ENCODE measurements at places on chromosomes 2 and 18. TPM values are rescaled to one million over a fixed set of nuclear protein-coding genes. Genes with fewer than 3 reads are reported as not detected.

The SERPINB11 gene
- not detected for polyA plus RNA-seq

The PRKCE gene
- polyA plus RNA-seq: 3.0 TPM

The HJURP gene
- 3.0 TPM for polyA plus RNA-seq

The ADGRF3 gene
- 0.60 TPM for polyA plus RNA-seq

GRCh38 chr2:197675711-197676188, 363 bp upstream of the RFTN2 start:
- H3K27ac ChIP-seq: peak overlapping the region; percentile 49
- no peak for DNase-seq
- peak overlapping the region; percentile 40 for H3K4me3 ChIP-seq
- H3K4me1 ChIP-seq: no peaks in the 10 kb centered on the region

GRCh38 chr2:31581124-31581795, 522 bp upstream of the SRD5A2 start:
- no peak overlapping the region for H3K27ac ChIP-seq
- no peak for DNase-seq
- H3K4me3 ChIP-seq: no peak overlapping the region

DNA sequence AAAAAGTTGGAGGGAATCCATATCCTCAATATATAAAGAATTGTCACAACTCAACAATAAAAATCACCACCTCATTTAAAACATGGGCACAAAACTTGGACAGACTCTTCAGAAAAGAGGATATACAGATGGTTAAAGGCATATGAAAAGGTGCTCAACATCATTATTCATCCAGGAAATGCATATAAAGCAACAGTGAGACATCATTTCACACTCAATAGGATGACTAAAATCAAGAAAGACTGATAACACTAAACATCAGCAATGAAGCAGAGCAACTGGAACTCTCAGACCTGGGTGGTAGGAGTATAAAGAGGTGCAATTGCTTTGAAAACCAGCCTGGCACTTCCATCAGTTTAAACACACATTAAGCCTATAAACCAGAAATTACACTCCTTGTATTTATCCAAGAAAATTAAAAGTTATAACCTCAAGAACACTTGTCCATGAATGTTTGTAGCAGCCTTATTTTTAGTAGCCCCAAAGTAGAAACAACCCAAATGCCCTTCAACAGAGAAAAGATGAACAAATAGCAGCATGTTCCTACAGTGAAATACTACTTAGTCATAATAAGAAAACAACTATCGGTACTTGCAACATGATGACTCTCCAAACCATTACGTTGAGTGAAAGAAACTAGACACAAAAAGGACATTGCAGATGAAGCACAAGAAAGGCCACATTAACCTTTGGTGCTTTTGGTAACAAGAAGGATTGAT, 79.1 kb upstream of the TANC1 start:
- no peaks in the 10 kb centered on the region for H3K36me3 ChIP-seq
- H3K27ac ChIP-seq: no peak overlapping the region
- H3K27me3 ChIP-seq: no peaks in the 10 kb centered on the region
- H3K4me3 ChIP-seq: no peak overlapping the region

DNA sequence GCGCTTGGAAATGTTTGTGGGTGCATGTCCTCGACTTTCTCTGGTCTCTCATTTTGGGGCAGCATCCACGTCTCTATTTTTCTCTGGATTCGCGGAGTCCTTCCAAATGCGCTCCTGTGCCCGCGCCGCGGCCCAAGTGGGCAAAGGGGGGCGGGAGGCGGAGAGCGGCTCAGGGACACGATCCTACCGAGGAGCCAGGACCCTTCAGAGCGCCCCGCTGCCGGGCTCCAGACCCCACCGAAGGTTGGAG, 990 bp downstream of the EPAS1 start:
- peaks cover 8% of the 10 kb centered on the region for H3K4me1 ChIP-seq
- no peaks in the 10 kb centered on the region for H3K27me3 ChIP-seq
- peak overlapping the region; percentile 62 for H3K4me3 ChIP-seq
- peak overlapping the region; percentile 88 for H3K27ac ChIP-seq
- H3K36me3 ChIP-seq: no peaks in the 10 kb centered on the region

- no peak for DNase-seq
- no peak overlapping the region for H3K4me3 ChIP-seq
- H3K36me3 ChIP-seq: no peaks in the 10 kb centered on the region
These were observed 97.2 kb upstream of the GPC1 start for GRCh38 chr2:240338274-240338673.

DNA sequence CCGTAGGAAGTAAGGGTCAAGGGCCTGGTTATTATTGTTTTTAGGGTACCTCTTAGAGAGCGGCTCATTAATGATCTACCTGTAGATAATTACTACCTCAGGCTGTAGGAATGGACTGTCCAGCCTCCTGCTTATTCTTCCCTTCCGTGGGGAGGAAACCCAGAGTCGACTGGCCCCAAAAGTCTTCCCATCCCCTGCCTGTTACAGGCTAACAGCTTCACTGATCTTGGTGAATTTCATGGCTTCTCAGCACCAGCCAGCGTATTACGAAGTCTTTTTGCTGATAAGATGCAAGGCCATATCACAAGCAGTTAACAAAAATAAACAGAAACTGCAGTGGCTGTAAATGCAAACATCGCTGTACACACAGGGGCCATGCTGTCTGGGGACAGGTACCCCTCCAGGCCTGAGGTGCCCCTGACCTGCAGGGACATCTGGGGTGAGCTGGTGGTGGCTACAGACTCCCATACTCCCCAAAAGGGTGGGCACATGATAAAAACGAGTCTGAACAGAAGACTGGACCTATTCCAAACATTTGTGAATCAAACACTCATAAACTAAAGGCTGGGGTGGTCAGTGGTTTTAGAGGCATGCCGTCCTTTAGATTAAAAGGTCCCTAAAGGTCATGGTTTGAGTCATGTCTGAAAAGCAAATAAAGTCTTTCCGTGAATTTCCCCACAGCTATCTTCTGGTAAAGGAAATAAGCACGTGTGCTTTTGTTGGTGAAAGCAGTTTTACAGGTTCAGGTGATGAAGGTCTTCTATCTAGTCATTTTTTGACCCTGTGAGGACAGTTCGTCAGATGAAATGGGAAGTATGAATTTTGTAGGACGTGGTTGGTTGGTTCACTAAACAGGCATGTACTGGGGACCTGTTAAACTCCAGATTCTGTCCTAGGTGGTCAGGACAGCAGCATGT, 36.7 kb downstream of the TTC39C start:
- peaks cover 5% of the 10 kb centered on the region for H3K4me1 ChIP-seq
- H3K4me3 ChIP-seq: no peak overlapping the region
- H3K27ac ChIP-seq: no peak overlapping the region

DNA sequence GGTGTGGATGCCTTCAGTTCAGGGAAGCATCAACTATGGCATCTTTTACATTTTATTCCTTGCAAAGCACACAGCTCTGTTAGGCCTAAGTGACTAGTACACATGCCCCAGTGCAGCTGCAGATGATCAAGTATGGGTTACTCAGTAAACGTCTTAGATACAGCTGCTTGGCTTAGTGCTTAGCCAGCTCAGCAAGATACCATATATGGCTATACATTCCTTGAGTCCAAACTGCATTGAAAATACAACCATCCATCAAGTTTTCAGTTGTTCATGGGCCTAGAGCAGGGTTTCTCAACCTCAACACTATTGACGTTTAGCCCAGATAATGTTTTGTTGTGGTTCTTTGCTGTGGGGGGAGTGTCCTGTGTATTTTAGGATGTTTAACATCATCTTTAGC, 769.9 kb downstream of the TSN start:
- no peak for DNase-seq
- peaks cover 4% of the 10 kb centered on the region for H3K4me1 ChIP-seq

DNA sequence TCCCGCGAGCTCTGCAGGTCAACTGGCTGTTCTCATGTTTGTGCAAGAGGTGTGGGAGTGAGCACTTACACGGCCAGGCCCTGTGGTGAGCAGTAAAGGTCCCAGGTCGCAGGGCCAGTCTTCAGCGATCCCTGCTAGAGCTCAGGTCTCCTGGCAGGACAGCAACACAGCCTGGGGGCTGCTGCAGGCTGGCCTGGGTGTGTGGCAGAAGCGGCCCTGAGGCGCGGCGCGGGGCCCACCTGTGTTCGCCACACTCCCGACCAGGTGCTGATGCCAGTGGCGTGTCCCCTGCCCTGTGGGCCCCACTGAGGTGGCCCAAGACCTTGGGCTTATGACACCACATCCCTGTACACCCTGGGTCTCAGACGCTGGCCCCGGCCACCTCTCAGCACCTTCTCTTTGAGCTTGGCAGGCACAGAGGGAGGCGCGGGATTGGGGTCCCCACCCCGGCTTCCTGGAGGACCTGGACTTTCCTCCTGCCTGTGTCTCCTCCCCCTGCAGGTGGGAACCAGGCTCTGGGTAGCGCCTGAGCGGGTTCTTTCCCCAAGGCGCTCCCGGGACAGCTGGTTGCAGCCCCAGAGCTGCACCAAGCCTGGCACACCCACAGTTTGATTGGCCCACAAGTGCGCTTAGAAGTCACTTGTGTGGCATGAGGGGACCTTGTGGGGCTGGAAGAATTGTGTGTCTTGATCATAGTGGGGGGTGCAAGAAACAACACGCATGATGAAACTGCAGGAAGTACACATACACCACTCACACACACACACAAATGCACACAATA, 59.2 kb downstream of the TWIST2 start:
- DNase-seq: peak; percentile 57
- no peak overlapping the region for H3K4me3 ChIP-seq
- H3K27ac ChIP-seq: no peak overlapping the region
- H3K36me3 ChIP-seq: no peaks in the 10 kb centered on the region
- peaks cover 6% of the 10 kb centered on the region for H3K4me1 ChIP-seq

DNA sequence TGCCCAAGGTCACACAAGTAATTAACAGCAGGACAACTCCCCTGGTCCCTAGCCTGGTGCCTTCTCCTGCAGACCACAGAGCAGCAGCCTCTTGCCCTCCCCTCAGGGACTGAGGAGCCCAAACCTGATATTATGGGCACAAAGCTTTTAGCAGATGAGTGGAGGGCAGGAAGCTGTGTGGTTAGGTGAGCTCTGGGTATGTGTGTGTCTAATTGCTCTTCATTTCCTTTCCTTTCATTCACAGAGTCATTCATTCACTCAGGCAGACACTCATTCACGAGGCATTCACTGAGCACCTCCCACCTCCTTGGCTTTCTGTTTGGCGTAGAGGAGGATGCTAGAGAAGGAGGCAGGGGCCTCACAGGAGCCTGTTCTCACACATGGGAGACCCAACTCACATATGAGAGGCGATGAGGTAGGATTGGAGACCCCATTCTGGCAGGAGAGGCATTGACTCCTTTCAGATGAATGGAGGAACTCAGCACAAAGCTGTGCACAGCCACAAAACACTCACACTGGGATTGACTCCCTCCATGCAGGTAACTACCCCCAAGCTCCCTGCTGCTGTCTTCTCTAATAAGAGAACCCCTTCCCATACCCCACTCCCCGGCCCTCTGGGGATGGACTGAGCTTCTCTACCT, 306.8 kb upstream of the SKOR2 start:
- no peaks in the 10 kb centered on the region for H3K4me1 ChIP-seq
- no peak overlapping the region for H3K27ac ChIP-seq
- DNase-seq: no peak
- no peaks in the 10 kb centered on the region for H3K36me3 ChIP-seq
- no peak overlapping the region for H3K4me3 ChIP-seq

- no peaks in the 10 kb centered on the region for H3K36me3 ChIP-seq
- H3K27me3 ChIP-seq: no peaks in the 10 kb centered on the region
- H3K4me3 ChIP-seq: no peak overlapping the region
These were observed 31.9 kb downstream of the SMAD7 start for GRCh38 chr18:48918660-48919456.

DNA sequence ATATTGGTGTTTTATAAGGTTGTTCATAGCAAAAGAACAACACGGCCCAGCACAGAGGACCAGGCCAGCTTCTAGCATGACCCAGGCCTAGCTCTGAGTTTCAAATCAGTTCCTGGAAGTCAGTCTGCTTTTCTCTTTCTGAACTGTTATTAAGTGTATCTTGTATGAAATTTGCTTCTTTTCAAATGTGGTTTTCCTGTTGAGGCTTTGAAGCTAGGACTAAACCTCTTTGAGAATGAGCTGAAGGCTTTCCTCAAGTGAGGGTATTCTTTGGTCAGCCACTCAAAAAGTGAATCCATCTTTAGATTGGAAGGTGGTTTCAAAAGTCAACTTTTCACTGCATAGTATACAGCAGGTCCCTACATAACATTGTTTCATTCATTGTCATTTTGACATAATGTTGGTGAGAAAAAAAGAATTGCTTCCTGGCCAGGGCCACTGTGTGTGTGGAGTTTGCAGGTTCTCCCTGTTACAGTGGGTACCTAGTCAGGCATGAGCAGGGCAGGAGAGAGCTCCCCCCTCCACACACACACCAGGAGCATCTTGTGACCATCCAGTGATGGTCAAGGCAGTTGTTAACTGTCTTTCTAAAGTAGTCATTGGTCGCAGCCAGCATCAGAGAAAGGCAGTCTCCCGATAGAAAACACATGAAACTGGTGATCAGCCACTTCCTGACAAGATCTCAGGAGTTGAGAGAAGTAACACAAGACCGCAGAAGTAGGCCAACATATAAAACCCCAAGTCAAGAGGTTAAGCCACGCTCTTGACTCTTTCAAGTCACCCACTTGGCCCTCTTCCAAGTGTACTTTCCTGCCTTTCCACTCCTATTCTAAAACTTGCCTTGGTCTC, 6.7 kb upstream of the ACAA2 start:
- H3K4me1 ChIP-seq: no peaks in the 10 kb centered on the region
- no peaks in the 10 kb centered on the region for H3K27me3 ChIP-seq
- no peak overlapping the region for H3K27ac ChIP-seq
- no peak for DNase-seq
- H3K4me3 ChIP-seq: no peak overlapping the region

DNA sequence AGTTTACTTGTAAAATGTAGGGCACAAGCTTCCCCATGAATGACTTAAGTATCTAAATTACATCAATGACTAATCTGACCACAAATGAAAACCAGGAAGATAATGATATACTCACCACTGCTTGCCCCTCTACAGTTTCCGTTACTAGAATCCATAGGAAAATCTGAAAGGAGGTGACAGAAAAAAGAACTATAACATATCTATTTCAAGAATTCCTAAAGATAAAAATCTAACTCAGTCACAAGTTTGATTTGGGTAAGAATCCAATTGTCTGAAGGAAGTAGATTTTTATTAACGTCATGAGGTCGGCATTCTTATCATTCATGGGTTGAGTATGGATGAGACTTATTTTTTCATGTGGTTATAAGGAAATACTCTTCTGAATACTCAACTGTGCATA, 7.8 kb downstream of the FRZB start:
- no peaks in the 10 kb centered on the region for H3K36me3 ChIP-seq
- no peak overlapping the region for H3K4me3 ChIP-seq
- H3K4me1 ChIP-seq: no peaks in the 10 kb centered on the region
- H3K27ac ChIP-seq: no peak overlapping the region
- no peak for DNase-seq
- H3K27me3 ChIP-seq: no peaks in the 10 kb centered on the region

- peak overlapping the region; percentile 67 for H3K27ac ChIP-seq
- H3K4me1 ChIP-seq: peaks cover 21% of the 10 kb centered on the region
- H3K4me3 ChIP-seq: peak overlapping the region; percentile 60
- no peak for DNase-seq
- peaks cover 17% of the 10 kb centered on the region for H3K36me3 ChIP-seq
- H3K27me3 ChIP-seq: no peaks in the 10 kb centered on the region
These were observed 647 bp downstream of the CCDC121 start for GRCh38 chr2:27627963-27628766.

- no peaks in the 10 kb centered on the region for H3K36me3 ChIP-seq
- no peak overlapping the region for H3K27ac ChIP-seq
- no peak for DNase-seq
- H3K4me3 ChIP-seq: no peak overlapping the region
These were observed 137.3 kb downstream of the CCDC148 start for GRCh38 chr2:158319269-158319668.

All from sigmoid colon (tissue), 7 donors.